ENCODE measurements at places on chromosomes 12 and 14. TPM values are rescaled to one million over a fixed set of nuclear protein-coding genes. Genes with fewer than 3 reads are reported as not detected.

P2RX2 gene
- total RNA-seq, result not detected

CELA1 gene
- total RNA-seq, result not detected

TAS2R13 gene
- 1.8 TPM for total RNA-seq

MIPOL1 gene
- total RNA-seq, result 17.5 TPM

IPO8 gene
- 52.4 TPM for total RNA-seq
